ENCODE measurements at places on chromosomes 5 and 9.

GRCh38 chr5:127856292-127856691, 153.1 kb downstream of the CCDC192 start:
- no peak for DNase-seq

GRCh38 chr9:120774719-120775118, 18.5 kb downstream of the FBXW2 start:
- no peak for DNase-seq

- DNase-seq, result no peak
Observed at GRCh38 chr5:170464280-170465127, 39.3 kb upstream of the KCNIP1 start.

DNA sequence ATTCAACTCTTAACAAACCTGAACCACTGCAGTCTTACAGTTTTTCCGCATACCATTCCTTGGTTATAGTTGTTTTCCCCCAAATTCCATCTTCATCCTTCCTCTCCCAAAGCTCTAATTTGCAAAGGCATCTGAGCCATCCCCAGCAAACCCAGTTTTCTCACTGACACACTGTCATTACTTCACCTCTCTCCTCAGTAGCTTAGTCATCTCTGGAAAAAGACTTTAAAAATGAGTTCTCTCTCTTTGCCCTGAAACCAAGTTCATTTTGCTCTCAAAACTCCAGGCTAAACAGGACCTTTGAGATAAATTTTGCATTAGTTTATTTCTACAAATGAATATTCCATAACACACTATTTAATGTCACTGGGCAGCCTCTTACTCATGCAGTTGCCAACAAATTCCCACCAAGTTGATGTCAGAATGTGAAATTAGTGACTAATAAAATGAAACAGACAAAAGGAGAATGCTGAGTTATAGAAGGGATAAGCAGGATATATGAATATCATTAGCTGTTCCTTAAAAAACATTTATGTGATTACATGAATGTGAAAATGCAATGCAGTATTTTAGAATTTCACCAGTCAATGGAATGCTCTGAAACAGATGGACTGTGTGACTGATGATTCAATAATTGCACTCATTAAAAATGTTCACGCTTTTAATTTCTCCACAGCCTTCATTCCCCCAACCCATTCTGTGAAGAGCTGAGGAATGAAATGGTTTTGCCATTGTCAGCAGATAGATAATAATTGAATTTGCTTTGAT, 107.4 kb upstream of the DMAC1 start:
- no peak for DNase-seq

GRCh38 chr9:109632817-109633216, 134.7 kb upstream of the PTPN3 start:
- no peak for DNase-seq

DNA sequence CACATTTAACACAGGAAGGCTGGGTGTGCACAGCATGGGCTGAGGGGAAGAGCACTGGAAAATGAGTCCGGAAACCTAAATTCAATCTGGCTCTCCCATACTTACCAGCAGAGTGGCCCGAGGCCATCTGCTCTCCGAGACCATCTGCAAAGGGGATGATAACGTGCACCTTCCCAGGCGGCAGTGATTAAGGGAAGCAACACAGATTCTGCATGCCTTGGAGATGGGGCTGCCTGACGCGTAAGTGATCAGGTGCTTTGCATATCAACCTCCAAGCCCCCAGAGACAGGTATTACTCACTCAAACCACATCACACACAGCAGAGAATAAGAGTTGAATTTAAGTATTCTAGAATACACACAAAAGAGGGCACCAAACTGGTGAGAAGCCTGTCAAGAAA, 9.1 kb downstream of the EPB41L4B start:
- no peak for DNase-seq

GRCh38 chr9:107594908-107595530, 105.5 kb upstream of the KLF4 start:
- no peak for DNase-seq

DNA sequence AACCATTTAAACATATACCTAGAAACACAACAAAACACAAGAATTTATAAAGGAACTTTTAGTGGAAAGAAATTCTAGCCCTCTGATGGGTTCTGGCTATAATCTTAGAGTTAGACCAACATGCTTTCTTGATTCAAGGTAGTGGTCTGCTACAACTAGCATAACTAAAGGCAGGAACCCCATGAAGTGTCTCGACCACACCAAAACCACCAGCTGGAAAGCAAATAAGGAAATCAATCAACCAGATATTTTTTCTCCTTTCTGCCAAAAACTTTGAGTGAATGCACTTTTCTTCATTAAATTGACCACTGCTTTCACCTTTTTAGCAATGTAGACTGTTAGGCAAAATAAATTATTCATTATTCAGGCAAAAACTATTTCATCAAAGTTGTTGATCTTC, 346.4 kb downstream of the EBF1 start:
- no peak for DNase-seq

DNA sequence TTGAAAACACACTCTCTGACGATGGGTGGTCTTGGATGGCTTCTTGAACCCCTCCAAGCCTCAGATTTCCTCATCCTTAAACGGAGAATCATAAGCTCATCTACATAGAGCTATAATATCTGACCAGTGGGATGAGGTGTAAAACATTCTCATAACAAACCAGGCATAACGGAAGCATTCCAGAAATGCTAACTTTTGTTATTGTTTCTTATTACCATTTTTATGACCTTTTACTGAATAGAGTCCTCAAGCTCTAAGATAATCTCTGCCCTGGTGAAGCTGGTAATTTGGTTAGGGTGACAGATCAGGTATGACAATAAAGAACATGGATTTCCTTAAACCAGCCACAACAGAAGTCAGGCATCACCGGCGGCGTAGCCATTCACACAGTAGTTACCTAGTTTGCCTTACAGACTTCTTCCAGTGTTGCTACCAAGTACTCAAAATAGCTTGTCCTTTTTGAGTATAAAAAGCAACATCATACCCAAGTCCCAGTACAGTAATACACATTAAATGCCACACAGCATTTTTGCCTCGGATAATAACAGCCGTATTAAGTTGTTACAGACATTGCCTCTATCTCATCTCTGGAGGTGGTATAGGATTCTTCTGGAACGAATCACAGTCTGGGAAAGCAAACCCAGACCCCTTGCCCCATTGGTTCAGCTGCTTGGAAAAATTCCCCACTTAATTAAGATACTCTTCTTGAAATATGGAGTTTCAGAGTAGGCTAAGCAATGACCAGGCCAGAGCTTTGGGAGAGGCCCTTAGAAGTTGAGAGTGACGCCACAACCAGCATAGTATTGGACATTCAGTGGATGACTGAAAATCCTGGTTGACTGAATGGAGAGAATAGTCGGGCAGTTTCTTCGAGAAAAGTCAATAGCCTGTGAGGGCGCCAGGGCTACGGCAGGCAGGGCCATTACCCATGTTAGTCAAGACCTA, 252.5 kb downstream of the SLIT3 start:
- DNase-seq, result no peak

DNA sequence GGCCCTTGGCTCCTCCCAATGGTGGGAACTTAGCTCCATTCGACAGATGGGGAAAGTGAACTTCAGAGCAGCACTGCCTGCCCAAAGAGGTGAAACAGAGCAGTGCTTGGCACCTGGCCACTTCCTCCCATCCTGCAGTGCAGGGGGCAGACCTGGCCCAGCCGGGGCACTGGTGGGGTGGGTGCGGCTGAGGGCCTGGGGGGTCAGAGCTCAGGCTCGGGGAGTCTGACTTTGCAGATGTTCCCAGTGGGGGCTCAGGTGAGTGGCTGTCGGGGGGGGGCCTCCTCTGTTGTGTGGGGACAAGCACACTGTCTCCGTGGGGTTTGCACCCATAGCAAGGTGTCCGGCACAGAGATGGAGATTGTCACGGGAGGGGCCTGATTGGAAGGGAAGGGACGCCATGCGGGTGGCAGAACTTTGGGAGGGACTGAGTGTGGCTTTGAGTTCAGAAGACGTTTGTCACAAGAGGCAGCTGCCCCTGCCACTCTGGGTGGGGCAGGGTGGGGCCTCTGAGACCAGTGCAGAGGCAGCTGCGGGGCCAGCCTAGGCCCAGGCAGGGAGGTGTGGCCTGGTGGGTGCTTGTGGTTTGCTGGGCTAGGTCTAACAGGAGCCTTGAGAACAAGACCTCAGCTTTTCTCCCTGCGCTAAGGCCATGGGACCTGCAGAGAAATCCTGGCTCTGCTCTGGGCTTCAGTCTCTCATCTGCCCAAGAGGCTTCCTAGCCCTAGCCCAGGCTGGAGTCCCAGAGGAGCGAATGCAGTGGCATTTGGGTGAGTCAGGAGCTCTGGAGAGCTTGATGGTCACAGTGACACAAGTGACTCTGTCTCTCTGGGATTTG, 2.5 kb downstream of the MYMK start:
- no peak for DNase-seq

DNA sequence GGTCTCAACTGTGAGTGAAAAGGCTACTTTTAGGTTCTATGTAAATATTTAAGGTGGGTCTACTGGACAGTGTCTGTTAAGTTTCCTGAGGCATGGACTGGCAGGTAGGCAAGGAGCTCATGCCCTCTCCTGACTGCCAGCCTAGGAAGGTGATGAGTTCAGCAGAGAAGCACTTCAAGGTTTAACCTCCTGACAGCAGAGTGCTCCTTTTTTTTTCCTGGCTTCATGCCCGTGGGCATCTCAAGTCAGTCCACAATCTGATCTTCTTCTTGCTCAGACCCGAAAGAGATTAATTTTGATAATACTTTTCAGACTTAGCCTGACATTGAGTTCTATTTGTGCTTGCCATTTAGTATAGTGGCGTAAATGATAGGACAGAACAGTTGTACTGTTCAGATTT, 241.9 kb upstream of the NREP start:
- DNase-seq, result no peak

DNA sequence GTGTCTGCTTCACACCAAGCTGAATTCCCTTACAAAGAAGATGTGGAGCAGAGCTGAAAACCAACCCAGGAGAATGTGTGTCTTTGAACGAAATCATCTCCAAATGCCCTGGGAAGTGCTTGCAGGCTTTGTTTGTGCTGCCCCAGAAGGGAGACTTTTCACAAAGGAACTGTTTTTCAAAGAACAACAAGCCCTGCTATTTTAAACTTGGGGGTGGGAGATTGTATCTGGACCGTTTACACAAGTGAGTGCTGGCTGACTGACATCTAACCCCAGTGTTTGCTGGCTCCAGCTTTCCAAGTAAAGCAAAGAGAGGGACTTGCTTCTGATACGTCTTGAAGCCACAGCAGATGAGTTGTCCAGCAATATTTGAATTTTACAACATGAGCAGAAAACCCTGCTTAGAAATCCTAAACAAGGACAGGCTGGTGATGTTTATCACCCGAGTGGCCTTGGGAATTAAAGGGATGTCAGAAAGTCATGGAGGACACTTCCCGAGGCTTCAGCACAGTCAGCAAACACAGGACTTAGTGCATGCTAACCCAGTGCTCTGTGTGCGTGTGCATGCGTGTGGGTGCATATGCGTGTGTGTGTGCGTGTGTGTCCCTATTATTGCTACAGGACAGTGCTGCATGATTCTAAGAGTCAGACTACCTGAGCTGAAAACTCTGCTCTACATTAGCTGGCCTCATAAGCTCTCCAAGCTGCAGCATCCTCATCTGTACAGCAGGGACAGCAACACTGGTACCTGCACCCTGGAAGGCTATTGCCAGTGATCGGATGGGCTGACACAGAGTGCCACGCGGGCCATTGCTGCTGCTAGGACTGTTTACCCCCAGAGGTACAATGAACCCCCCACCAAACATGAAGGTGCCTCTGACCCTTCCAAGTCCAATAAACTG, 1.4 kb downstream of the ADAMTS12 start:
- DNase-seq, result no peak

GRCh38 chr5:95020345-95020744, 264.5 kb downstream of the MCTP1 start:
- DNase-seq, result no peak

DNA sequence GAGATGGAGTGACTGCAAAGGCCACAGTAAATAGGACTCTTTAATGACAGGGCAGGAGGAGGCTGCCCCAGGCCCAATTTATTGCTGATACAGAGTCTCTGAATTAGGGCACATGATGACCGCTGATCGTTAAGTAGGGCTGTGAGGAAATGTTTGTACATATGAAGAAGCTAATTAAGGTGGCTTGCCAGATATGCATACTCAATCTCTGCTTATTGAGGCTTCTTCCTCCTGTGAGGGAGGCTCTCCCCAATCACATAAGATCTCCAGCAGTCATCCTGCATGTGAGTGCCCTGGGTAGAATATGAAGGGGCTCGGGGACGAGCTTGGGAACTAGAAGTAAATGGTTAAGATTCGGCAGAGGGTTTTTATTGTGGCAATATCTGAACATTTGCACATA, 8.2 kb upstream of the CD180 start:
- no peak for DNase-seq

DNA sequence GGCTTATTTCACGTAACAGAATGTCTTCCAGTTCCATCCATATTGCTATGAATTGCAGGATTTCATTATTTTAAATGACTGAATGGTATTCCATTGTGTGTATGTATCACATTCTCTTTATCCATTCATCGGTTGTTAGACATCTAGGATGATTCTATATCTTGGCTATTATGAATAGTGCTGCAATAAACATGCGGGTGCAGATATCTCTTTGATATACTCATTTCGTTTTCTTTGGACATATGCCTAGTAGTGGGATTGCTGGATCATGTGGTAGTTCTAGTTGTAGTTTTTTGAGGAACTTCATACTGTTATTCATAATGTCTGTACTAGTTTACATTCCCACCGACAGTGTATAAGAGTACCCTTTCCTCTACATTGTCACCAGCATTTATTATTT, 460.5 kb downstream of the MAN2A1 start:
- DNase-seq, result no peak

- DNase-seq, result no peak
Observed at GRCh38 chr9:15262581-15262980, 44.4 kb downstream of the TTC39B start.

DNA sequence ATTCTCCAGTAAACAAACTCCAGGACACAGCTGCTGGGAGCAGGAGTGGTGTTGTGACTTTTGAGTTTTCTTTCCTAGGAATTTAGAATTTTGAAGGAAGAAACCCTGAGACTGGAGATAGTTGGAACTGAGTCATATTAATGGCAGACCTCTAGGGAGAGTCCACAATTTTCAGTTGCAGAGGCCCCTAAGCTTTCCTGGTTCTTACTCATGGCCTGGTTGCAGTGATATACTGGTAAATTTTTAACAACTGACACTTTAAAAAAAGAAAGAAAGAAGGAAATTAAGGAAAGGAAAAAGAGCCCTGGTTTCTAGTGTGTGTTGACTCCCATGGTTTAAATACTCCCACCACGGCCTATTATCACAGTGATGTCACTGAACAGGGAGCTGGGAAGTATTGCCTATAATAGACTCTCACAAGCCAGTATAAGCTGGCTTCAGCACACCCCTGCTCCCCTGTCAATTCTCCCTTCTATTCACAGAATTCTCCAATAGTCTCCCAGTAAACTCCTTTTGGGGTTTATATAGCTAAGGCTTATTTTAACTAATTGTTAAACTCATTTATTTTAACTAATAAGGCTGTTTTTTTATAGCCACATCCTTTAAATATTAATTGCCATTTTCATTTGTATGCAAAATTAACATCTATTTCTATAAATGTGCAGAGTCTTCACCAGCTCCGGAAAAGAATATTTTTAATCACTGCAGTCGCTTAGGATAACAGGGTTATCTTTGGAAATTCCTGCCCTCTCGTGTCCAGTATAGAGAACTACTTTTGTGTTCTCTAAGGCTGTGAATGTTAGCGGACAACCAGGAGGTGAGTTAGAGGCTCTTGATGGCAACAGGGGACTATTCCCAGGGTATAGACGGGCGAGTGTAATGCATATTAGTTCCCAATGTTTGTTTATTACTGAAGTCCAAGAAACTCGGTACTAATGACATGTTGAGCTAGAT, 59.7 kb downstream of the GGTA1 start:
- no peak for DNase-seq

Measured in activated CD4-positive, alpha-beta T cell treated with anti-CD3 and anti-CD28 coated beads, Interleukin-2, amount 10 ng/mL, durations not matched to agents 7 days and 5 days (primary cell).